ENCODE measurements at places on chromosomes 1 and 21.

DNA sequence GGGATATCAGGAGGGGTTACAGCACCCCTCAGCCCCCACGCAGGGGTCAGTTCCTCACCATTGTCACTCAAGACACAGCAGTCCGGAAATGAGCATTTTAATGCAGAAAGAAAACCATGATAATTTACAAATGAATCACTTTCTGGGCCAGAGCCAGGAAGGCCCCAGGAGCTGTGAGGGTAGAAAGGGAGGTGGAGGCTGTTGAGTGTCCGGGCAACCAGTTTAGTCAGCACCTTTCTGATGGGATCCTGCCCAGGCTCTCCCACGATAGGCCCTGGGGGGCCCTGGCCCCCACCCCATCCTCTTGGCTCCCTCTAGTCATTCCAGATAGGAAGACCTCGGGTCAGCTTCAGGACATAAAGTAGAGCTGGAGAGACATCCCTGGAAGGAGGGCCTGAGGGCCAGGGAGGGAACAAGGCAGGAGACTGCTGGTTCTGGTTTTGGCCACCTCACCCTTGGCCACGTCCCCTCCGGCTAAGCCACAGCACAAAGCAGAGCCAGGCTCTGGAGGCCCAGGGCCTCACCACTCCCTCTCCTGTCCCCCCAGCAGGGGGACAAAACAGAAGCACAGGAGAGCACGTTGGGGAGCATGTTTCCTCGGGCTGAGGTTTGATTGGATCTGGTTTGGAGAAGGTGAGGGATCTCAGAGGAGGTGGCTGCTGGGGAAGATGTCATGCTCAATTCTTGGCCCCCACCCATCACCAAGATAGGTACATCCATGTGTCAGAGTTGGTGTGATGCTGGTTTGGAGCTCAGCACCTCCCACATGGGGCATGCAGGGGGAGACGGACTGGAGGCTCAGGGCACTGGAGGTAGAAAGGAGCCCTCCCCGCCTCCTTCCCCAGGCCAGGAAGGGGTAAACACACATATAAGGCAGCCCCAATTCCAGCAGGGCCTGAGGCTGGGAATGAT is 20.6 kb downstream of the ETNK2 start:
- no peak for ATAC-seq

GRCh38 chr1:232602622-232603021 is 27.3 kb downstream of the SIPA1L2 start:
- ATAC-seq = no peak

DNA sequence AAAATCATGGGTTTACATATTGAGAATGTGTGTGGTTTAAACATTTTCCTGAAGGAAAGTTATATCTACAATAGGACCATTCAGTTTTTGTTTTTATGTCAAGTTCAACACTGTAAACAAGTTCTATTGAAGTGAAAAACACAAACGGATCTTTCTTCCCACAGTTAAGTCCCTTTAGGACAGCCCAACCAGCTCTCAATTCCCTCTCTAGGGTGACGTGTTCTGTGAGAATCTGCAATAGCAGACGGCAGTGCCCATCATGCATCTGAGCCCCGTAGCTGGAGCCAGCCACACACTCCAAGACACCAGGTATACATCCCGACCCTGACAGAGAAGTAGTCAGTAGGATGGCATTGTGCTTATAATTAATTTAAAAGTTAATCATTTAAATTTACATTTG is 26.3 kb upstream of the IVNS1ABP start:
- no peak for ATAC-seq

GRCh38 chr1:41882486-41882885 is 36.2 kb downstream of the HIVEP3 start:
- peak; percentile 51 for ATAC-seq

DNA sequence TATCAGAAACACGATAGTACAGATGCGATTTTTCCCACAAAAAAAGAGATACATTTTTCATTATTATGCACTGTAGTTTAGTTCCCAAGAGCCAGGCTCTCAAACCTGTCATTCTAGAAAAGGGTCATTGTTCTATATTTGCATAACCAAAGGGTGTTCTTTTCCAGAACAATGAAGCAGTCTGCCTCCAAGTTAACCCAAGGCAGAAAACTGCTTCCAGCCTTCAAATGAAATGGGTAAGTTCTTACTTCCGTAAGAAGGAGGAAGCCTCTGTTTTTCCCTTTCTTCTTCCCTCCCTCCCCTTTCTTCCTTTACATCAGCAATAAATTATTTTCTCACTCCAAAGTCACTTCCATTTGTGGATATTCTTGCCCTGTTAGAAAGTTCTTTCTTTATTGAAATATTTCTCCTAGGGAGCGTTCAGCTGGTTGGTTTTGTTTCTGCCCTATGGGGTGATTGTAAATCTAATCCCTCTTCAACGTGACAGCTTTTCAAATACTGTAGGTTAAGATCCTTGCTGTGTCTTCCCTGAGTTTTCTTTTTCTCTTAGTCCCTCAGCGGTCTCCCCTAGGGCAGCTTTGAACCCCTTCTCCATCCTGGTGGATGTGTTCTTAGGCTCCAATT is 77.3 kb upstream of the PTGFRN start:
- ATAC-seq = no peak

Measured in activated T-helper 17 cell treated with anti-CD3 and anti-CD28 coated beads, Interleukin-2, amount 50 U/mL, for 72 hours (primary cell).